ENCODE measurements at places on chromosomes 16 and 17.

DNA sequence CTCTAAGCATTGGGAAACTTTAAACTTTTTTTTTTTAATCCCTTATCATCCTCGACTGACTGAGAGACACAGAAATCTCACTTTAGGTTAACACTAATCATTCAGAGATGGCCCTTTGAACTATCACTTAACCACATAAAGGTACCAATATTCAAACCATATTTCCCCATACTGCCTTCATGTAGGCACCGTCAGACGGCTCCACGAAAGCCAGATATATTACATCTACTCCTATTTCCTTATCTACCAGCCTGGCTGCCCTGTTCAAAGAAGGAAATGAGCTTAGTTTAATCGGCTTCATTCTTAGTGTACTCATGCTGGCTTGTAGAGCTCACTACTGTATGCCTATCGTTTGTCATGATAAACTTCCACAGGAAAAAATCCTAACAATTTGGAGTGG, 270.9 kb downstream of the CEP112 start:
- no peak for DNase-seq

- DNase-seq = no peak
Observed at GRCh38 chr17:56325313-56326000, 172.2 kb downstream of the ANKFN1 start.

DNA sequence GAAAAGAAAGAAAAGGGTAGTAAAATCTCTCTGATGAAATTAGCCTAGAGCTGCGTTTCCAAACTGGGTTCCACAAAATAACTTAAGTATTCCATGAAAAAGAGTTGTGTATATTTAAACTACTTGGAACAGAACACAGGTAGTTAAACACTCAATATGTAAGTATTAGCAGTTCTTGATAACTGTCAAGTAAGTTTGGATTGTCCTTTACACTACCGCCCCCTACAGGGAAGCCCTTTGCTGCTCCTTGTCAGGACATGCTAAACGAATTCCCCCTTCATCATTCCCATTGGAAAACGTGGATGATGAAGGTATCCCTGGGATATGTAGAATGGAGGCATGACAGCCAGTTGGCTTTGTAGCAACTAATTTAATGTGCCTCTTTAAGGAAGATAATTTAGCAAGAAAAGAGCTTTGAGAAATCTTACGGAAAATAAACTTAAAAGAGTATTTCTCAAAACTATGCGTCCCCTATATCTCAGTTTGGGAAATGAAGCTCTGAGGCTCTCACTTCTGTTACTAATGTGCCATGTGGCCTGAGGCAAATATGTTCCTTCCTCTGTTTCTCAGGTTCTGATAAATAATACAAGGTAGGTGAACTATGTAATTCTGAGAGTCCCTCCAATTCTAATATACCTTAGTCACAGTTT, 18.8 kb downstream of the NCBP3 start:
- DNase-seq = peak; percentile 43

DNA sequence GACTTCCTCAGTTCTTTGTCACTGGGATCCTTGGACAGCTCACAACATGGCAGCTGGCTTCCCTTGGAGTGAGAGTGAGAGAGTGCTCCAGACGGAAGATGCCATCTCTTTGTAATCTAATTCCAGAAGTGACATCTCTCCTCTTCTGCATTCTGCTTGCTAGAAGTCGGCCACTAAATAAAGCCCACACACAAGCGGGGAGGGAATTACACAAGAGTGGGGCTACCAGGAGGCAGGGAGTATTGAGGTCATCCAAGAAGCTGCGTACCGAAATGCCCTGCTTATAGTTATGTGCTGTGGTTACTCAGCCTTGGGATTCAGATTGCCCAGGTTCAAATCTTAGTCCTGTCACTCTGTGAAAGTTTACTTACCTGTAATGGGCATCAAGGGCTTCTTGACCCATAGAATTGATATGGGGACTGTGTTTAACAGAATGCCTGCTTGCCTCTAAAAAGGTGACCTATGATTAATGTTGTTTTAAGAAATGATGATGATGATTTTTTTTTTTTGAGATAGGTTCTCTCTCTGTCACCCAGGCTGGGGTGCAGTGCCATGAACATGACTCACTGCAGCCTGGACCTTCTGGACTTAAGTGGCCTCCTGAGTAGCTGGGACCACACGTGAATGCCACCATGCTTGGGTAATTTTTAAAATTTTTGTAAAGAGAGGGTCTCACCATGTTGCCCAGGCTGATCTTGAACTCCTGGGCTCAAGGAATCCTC, 120.9 kb upstream of the HS3ST2 start:
- no peak for DNase-seq

- no peak for DNase-seq
Observed at GRCh38 chr16:13921328-13921727, 1.4 kb downstream of the ERCC4 start.

DNA sequence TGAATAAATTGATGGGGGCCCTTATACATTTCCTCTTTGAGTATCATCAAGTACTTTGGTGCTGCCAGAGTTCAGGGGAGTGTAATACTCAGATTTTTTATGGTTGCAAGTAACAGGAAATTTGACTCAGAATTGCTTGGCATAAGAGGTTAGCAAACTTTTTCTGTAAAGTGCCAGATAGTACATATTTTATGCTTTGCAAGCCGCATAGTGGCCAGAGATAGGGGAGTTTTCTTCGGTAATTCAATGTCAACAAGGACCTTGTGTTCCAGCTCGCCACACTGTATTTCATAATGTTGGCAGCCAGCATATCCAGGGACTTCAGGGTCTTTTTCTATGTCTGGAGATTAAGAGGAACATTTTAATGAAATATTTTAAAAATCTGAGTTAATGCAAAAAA, 51.0 kb upstream of the MARCHF10 start:
- no peak for DNase-seq

DNA sequence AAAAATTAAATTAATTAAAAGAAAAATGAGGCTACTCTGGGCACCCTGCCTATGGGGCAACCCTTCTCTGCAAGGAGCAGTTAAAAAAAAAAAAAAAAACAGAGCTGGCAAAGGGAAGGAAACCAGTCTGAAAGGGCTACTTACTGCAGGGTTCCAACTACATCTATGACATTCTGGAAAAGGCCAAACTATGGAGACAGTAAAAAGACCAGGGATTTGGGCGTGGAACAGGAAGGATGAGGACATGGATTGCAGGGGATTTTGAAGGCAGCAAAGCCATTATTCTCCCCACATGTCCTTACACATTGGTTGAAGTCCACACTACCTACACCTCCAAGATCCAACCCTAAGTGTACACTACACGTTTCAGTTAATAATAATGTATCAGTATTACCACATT, 4.6 kb downstream of the RPH3AL start:
- no peak for DNase-seq

DNA sequence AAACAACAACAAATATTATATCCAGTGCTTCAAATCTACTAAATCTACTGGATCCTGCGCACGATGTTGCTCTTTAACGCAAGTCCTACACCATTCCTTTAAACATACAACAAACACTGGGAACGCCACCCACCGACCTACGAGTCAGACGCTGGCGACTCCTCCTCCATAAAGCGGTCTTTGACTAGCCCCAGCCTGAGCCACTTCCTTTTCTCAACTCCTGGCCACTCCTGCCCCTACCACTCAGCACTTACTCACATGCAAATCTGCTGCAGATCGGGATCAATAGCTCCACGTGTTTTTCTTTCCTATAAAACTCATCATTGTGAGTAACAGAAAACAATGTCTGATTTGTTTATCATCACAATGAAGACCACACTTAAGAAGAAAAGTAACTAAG, 32.8 kb upstream of the MNT start:
- no peak for DNase-seq

DNA sequence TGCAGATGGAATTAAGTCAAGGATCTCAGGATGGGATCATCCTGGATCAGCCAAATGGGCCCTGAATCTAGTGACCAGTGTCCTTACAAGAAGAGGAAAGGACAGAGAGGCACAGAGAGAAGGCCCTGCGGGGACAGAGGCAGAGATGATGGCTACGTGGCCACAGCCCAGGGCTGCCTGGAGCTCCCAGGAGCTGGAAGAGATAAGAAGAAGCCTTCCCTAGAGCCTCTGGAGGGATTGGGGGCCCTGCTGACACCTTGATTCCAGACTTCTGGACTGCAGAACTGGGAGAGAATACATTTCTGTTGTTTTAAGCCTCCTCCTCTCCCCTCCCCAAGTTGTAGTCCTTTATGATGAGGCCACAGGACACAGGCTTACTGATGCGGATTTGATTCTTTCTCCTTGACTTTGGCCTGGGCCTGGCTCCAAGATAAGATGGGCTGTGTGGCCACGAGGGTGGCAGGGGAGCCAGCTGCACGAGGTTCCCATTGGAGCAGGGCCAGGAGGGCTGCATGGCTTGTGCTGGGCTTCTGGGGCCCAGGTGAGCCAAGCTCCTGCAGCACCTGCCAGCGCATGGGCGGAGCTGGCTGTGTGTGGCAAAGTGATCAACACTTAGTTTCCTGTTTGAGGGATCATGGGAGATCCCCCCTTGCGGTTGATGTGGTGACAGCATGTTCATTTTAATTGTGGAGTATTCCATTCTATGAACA, 146.1 kb downstream of the IRF8 start:
- DNase-seq = no peak

DNA sequence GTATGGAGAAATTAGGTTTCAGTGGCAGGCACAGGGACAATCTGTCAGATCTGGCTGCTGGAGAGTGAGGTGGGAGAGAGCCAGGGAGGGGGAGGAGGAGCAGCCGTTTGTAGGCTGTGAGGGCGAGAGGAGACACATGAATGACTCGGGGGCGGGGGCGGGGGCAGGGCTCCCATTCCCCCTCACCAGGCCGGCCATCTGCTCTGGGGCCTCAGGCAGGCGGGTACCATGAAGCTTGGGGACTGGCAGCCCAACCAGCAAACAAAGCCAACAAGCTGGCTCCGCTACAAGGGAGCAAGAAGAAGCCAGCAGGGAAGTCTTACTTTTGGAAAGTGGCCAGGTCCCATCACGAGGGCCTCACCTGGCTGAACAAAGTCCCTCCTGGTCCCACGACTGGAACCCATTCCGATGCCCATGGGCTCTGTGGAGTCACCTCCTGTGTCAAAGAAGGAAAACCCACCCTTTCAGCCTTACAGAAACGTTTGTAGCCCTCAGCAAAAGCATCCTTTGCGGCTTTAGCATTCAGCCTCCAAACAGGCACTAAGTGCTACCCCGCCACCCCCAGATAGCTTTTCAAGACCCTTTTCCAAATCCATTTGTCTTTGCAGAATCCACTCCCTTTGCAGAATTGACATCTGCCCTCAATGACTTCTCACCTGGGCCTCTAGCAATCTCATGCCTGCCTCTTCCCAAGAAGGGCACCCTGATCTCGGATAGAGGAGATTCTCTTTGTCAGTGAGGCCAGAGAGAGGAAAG, 9.2 kb upstream of the SSTR2 start:
- DNase-seq = no peak

DNA sequence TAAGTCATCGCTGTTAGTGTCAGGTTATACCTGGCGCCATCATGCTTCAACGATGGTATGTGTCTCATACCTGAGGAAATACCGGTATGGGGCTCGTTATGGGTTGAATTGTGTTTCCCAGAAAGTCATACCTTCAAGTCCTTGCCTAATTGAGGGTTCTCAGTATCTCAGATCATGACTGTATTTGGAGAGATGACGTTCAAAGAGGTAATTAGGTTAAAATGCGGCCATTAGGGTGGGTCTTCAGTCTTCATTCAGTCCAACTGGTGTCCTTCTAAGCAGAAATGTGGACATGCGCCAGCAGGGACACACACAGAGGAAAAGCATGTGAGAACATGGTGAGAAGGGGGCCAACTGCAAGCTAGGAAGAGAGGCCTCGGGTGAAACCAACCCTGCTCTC, 37.5 kb upstream of the XYLT1 start:
- no peak for DNase-seq

DNA sequence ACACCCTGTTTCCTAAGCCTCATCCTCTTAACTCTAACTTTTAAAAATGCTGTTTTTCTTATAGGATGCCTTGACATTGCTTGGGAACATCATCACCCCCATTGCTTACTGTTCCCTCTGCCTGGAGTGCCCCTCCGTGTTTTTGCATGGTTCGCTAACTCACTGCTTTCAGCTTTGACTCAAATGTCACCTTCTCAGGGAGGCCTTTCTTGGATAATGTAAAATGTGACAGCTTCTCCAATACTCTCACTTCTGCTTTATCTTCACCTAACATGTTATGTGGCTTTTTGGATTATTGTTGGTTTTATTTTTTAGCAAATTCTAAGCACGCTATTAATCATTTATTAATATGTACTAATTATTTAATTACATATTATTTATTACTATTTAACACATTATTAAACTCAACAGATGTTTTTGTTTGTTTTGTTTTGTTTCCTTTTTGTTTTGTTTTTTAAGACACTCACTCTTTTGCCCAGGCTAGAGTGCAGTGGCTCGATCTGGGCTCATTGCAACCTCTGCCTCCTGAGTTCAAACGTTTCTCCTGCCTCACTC, 3.8 kb downstream of the CRYM start:
- DNase-seq = no peak

DNA sequence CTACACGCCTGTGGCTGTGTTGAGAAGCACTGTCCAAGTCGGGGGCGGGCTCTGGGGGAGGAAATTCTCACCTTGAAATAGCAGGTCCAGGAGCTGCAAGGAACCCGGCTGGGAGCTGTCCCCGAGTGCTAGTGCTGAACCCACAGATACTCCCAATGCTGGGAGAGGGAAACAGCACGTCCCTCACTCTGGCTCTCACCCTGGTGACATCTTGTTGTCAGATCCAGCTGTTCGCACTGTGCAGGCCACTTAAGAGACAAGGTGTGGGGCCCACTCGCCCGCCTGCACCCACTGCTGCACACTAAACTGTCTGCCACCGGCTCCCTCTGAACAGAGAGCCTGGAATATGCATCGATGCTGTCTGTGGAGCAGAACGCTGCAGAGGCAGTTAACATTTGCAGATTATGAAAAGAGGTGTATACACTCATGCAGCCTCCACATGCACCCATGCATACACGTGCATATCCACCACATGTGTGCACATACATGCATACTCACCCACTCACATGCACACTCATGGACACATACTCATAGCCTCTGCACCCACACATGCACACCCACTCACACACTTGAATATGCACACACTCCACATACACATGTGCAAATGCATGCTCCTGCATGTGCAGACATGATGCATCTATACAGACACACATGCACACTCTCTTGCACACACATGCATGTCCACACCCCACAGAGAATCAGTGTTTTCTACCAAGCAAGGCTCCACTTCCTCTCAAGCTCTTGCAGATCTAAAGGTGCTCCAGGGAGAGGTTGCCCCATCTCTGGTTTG, 42.0 kb downstream of the MGAT5B start:
- DNase-seq = no peak

DNA sequence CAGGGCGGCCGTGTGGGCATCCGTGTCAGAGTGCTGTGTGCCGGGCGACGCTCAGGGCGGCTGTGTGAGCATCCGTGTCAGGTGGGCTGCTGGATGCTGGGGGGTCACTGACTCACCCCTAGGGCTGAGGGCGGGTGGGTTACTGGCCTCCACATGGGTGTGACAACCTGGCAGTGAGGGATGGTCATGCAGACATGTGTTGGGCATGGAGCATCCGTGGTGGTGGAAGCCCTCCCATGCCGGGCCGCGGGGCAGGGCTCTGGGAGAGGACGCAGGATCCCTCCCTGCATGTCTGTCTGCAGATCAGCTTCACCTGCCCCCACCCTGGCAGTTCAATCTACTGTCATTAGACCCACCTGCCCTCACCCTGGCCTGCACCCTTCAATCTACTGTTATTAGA, 56.3 kb downstream of the METRNL start:
- DNase-seq = no peak

- DNase-seq = no peak
Observed at GRCh38 chr16:87792205-87792565, 26.4 kb upstream of the KLHDC4 start.

Data from HFF-Myc (cell line).